GM12864 (cell line): ENCODE measurements at places on chromosomes 6 and 20.
A peak's percentile ranks its signal among the peaks of the same experiment; 100 is the strongest.

DNA sequence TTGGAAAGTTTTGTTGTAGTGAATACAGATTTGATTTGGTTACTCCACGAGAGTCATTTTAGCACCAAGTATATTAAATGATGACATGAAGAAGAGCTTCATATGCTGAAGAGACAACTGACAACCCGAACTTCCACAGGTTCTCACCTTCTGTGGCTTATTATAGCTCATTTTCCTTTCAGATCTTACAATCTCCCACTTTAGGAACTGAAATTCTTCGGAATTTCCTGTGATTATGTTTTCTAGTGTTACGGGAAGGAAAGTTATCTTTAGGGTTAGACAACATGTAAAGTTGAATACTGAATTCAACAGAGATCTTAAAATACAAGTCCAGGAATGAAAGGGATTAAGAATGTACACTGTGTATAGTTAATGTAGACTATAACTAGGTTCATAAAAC is 49.6 kb upstream of the TXNDC5 start:
- DNase-seq, result no peak

- no peak for DNase-seq
Observed at GRCh38 chr6:131060311-131060710, 2.7 kb downstream of the EPB41L2 start.

DNA sequence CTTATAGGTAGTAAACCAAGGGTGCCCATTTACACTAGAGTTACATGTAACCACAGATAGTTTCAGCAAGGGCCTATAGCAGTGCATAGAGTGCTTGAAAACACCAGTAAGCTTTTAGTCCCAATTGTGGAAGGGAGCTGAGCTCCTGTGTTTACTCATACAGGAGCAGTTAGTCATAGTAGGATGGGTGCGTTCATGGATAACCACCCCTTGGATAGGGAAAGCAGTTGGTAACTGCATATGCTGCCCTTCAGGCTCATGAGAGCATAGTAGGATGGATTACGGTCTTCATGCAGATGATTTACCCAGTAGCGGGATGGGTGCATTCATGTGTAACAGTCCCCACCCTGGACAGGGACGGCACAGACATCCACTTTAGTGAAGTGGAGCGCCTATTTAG is 45.1 kb downstream of the OR2B6 start:
- no peak for DNase-seq

DNA sequence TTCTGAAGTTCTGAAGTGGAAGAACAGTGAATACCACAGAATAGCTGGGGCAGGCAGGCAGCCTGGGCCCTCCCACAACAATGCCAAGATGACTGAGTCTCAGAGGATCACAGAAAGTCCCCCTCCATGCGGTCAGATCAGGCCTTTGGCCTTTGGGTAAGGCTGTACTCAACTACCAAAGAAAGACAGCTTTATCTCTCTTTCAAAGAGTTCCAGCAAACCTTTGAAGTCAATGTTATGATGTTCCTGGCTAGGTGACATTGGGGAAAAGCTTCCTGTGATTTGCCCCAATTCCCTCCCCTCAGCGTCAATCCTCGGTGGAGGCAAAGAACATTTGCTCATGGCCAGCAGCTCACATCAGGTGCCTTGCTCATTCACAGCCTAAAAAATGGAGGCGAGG is 10.7 kb upstream of the FBXO9 start:
- DNase-seq, result no peak

DNA sequence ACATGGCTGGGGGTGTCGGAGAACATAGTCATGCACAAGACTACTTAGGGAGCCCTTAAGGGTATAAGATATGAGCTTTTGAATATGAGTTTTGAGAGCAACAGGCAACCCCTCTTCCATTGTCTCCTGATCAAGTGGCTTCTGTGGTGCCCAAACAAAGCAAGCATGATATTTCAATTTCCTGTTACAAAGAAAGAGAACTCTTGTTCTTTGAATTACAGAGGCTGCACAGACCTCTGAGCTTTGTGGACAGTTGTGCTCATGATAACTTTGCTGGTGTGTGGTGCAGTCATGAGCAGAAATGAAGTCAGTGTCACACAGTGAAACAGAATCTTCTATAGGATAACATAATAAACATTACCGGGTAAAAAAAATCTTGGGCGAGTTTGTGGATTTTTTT is 66.8 kb upstream of the THEMIS start:
- no peak for DNase-seq

DNA sequence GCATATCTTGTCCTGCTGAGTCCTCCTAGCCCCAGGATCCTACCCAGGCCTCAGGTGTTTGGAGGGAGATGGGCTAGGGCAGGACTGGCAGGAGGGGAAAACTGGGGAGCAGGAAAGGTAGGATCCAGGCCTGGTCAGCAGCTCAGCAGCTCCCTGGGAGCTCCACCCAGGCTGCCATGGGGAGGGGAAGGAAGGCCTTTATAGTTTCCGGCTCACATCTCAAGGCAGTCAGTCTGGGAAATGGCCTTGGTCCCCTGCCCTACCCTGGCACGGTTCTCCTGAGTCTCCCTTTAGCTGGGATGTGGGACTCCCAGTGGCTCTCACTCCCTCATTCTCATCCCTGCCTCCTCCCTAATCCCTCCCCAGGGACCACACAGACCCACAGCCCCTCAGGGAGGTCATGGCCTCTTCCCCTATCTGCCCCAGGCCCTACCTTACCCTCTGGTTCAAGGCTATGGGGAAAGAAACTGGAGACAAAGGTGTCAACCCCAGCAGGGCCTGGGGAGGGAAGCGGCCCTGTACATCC is 1.6 kb downstream of the SLC44A4 start:
- no peak for DNase-seq

GRCh38 chr20:9363673-9364072 is 150.7 kb upstream of the LAMP5 start:
- no peak for DNase-seq

- DNase-seq, result peak; percentile 65
Observed at GRCh38 chr6:24935366-24936152, at the start of gene RIPOR2. RIPOR2 (minus strand) TSS chr6:24935960; CDS start chr6:24935898, 62 bp downstream.

DNA sequence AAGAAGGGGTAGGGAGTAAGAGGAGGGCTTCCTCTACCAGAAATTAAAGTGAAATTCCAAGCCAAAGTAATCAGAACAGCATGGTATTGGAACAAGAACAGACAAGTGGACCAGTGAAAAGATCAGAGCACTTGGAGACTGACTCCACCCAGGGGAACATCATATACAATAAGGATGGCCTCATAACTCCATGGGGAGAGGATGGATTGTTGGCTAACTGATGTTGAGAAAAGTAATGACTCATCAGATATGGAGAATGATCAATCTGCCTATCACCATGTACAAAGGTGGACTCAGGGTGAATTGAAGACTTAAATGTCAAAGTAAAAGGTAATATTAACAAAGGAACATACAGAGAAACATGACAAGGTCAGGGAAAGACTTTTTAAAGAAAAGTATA is 12.8 kb downstream of the SLC22A3 start:
- no peak for DNase-seq

DNA sequence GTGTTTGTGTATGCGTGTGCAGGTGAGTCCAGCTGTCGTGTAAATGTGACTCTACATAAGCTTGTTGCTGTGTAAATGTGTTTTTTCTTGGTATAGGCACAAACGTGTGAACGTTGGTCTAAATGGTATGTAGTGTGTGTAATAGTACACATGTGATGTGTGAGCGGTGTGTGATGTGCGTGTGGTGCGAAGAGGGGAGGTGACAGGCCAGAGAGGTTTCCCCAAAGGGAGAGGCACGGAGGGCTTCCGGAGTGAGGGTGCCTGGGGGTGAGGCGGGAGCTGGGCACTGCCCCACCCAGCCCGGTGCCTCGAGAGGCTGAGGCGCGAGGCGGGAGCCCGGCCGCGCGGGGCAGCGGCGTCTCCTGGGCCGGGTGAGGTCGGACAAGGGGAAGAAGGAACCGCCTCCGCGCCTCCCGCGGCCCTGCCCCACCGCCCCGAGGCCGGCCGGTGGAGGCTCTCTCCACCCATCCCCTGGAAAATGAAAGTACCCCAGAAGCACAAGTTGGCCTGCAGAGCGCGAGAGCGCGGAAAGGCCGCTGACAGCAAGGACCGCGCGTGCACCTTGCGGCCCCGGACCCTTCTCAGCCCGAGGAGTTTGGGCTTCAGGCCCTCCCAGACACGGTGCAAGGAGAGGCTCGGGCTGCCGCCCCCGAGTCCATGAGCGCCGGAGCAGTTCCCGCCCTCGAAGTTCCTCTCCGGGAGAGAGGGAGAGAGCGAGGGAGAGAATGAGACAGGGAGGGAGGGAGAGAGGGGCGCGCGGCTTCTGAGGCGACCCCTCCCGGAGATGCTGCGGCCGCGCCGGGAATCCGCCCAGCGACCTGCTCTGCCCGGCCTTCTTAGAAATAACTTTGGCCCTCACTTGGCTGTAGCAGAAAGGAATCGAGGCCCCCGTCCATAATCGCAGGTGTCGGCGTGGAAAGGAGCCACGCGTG is 43.2 kb upstream of the OSTM1 start:
- DNase-seq, result no peak

DNA sequence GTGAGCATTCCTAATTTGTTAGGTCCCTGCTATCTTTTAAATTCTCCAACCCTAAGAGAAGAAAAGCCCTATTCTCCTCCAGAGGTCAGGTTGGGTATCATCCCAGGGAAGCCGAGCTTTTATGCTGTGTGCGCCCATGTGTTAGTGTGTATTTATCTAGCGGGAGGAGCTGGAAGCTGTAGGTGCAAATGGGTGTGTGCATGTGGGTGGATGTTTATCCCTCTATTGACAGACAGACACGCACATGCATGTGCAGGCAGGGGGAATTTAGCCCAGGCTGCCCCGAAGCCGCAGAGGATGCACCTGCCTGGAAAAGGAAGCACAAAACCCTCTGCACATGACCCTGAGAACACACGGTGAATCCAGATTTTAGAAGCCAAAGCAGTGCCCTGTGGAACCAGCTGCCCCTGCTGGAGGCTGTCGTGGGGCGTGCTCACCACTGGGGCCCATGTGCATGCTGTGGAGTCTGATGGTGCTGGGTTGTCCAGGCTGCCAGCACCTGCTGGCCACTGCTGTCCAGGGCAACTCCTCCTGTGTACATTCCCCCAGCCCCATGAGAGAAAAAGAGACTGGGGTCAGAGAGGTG is 397.5 kb downstream of the TAF4 start:
- DNase-seq, result no peak

DNA sequence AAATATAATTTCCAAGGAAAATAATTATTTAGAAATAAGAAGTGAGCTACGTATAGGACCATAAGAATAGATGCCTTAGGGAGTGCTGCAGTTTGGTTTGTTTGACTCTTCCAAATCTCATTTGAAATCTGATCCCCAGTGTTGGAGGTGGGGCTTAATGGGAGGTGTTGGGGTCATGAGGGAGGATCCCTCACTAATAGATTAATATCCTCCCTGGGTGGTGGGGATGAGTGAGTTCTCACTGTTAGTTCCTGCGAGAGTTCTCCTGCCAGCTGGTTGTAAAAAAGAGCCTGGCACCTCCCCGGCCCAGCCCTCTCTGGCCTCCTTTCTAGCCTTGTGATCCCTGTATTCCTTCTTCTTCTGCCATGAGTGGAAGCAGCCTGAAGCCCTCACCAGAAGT is 69.3 kb downstream of the RCAN2 start:
- no peak for DNase-seq

DNA sequence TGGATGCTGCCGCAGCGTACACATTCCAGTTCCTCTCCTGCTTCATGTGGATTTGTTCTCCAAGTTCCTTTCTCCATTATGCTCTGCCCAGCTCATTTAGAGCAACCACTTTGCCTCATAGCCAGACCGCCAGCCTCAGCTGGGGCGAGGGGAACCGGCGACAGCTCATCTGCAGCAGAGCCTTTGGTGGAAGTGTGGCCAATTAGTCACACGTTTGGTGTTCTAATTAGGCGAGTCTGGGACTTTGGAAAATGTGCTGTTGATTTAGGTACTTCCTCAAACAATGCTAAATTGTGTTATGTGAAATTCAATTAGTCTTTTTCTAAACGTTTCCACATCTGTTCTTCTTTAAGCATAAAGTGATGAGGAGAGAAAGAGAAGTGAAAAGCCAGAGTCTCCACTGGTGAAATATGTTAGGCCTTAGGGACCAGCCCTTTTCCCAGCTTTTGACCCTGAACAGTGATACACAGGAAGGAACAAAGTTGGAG is 217.9 kb downstream of the TBX18 start:
- no peak for DNase-seq

DNA sequence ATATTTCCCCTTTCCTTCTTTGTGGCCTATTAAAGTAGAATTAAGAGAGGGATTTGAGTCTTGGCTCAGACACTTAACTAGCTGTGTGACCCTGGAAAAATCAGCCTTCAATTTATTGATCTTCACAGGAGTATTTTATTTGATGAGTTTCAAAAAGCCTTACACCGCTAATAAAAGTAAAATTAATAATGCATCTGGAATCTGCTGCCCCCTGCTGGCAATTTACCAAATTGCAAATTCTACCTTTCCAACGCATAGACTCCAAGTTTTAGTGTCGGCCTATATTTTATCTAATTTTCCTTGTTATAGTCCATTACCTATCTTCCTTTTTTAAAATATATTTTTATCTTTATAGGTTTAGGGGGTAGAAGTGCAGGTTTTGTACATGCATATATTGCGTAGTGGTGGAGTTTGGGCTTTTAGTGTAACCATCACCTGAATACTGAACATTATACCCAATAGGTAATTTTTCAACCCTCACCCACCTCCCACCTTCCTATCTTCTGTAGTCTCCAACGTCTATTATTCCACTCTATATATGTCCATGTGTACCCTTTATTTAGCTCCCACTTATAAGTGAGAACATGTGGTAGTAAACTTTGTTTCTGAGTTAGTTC is 46.3 kb downstream of the GOPC start:
- no peak for DNase-seq

- no peak for DNase-seq
Observed at GRCh38 chr6:144178323-144178722, 28.0 kb downstream of the STX11 start.

DNA sequence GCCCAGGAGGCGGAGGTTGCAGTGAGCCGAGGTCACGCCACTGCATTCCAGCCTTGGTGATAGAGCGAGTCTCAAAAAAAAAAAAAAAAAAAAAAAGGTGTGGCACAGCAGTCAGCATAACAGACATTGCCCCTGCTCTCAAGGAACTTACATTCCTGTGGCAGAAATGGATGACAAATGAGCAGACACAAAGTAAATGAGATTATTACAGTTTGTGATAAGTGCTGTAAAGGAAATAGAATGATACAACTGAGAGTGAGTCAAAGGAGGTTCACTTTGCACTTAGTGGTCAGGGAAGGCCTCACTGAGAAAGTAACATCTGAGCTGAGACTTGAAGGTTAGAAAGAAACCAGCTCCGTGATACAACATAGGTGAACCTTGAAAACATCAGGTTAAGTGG is 36.4 kb downstream of the CEP250 start:
- no peak for DNase-seq

GRCh38 chr6:105199711-105200110 is 19.9 kb upstream of the POPDC3 start:
- no peak for DNase-seq
